Upper lobe of left lung (tissue), 6 donors: ENCODE measurements at places on chromosomes 5 and 9.
A peak's percentile ranks its signal among the peaks of the same experiment; 100 is the strongest.

GRCh38 chr9:6897207-6897822, 139.5 kb downstream of the KDM4C start:
- no peak for DNase-seq

- no peak for DNase-seq
These were observed 7.3 kb downstream of the AP3B1 start for GRCh38 chr5:78287169-78287568.

DNA sequence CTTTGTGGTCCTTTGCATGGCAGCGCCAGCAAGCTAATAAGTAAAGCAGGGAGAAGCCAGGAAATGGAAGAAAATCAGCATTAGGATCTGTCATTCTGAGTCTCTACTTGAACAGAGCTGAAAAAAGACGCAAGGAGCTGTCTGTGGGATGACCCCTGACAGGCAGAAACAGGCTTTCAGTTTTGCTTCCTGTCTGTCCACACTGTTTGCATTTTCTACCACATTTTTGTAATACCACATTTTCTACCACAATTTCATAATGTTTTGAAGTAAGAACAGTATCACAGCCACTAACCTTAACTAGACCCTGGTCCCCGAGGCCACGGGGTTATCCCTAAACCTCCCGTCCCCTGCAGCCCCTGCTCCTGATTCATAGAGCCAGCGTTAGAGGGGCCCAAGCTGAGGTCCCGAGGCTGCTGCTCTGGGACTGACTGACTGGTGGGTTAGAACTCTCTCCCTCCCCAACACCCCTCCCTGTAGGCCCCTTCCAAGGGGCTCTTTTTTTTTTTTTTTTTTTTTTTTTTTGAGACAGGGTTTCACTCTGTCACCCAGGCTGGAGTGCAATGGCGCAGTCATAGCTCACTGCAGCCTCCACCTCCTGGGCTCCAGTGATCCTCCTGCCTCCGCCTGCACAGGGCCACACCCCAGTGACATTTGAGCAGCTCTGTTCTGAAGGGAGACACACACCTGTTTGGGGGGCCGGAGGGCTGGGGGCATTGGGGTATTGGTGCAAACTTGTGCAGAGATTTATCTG, 4.0 kb upstream of the CLIC3 start:
- DNase-seq, result no peak

GRCh38 chr9:104750185-104750767, 2.8 kb downstream of the NIPSNAP3A start:
- DNase-seq, result no peak

- DNase-seq, result no peak
These were observed 56.9 kb upstream of the RASEF start for GRCh38 chr9:83119873-83120272.

DNA sequence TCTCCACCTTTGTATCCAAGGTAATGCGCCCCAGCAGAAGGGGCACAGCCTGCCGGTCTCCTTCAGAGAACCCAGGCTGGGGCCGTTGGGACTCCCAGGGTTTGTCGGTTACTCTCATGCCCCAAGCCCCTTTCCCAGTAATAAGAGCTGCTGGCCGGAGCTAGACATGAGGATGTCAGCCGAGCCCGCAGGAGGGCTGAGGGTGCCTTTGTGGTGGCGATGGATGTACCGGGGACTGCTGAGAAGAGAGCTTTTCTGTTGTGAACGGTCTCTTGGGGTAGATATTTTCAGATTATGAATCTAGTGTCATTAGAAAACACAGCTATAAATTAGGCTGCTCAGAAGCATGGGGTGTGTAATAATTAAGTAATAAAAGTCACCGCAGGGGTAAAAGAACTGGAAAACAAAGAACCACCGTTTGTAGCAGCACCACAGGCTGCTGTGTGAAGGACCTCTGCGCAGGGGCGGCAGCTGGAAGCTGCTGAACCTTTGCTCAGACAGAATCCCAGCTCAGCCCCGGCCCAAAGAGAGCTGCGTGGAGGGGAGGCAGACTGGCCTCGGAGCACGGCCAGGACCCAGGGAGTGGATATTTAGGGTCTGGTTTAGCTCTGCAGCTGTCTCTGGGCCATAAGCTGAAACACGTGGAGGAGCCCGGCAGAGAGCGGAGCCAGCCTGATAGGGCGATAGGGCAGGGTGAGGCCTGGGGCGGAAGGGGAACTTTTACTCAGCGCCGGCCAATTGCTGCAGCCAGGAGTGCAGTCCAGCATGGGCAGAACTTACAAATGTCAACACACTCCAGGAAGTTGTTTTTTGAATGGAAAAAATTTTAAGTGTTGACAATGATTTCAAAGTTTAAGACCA, 50.5 kb upstream of the BARHL1 start:
- DNase-seq, result no peak

GRCh38 chr5:436641-436975, 6.4 kb upstream of the EXOC3 start:
- no peak for DNase-seq

DNA sequence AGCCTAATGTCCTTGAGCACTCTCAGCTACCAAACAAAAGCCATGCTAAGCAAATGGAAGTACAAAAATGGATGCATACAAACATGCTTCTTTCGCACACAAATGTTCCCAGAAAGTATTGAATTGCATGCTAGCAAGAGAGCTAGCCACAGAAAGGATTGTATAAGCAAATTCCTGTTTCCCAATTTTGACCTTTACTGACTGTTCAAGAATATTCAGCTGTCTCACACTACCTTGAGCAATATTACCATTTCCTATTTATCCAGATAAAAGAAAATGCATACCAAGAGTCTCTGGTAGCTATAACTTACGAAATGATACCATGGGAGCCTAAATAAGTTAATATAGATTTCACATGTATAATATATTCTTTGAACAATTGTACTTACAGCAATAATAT, 264.6 kb downstream of the TMEM167A start:
- DNase-seq, result no peak

DNA sequence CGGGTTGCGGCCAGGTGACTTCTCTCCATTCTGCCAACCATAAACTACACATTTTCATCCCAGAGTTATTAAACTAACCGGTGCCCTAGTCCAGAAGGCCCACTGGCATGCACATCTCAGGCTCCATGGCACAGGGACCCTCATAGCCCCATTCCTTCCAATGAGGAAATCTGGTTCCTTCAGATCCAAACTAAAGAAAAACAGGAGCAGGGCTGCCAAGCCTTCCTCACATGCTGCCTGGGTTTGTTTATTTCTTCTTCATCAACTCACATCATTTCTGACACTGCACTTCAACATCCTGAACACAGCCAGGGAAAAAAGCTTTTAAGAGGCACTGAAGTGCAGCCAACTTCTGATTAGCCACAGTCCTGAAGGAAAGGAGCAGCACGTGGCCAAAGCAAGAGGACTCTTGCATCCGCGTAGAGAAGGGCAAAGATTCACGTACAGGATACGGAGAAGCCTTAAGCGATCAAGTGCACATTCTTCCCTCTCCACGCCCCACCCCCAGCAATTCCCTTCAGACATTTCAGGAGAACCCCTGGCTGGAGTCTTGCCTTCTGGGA, 22.5 kb downstream of the LHFPL2 start:
- no peak for DNase-seq

DNA sequence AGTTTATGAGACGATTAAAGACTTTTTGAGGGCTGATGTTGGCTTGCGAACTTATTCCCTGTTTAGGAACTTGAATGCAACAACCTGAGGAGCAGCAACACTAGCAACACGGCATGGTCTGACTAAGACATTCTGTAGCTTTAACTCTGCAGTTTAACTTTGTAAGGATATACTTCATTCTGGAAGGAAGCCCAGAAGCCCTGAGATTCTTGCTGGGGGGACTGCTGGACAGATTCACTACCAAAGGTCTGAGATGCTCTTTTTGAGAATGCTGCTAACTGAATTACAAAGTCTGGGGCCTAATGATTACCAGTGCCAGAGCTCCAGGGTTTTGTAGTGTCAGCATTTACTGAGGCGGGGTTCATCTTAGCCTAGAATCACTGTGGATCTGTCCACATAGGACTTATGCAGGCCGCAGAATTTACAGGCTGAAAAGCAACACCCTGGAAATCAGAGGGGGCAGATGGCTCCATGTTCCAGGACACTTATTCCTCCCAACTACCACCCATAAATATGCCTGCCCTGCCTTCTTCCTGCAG, 537.1 kb upstream of the CDH18 start:
- DNase-seq, result no peak

DNA sequence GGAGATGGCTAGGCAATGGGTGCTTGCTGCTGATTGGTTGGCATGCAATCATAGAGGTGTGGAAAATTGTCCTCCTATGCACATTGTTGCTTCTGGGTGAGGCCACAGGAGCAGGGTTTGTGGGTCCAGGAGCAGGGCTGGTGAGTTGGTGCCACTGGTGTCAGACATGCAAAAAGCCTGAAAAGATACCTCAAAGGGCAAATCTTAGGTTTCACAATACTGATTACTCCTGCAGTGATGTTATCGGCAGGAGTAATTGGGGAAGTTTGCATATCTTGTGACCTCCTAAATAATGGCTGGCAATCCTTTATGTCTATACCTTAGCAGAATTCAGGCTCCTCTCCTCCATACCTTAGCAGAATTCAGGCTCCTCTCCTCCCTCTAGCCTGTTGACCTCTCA, 25.2 kb downstream of the SLC25A48 start:
- DNase-seq, result no peak

GRCh38 chr9:6410633-6411032, 2.4 kb upstream of the UHRF2 start:
- no peak for DNase-seq

- peak; percentile 73 for DNase-seq
These were observed 9.8 kb downstream of the RACK1 start for GRCh38 chr5:181233801-181234454.

DNA sequence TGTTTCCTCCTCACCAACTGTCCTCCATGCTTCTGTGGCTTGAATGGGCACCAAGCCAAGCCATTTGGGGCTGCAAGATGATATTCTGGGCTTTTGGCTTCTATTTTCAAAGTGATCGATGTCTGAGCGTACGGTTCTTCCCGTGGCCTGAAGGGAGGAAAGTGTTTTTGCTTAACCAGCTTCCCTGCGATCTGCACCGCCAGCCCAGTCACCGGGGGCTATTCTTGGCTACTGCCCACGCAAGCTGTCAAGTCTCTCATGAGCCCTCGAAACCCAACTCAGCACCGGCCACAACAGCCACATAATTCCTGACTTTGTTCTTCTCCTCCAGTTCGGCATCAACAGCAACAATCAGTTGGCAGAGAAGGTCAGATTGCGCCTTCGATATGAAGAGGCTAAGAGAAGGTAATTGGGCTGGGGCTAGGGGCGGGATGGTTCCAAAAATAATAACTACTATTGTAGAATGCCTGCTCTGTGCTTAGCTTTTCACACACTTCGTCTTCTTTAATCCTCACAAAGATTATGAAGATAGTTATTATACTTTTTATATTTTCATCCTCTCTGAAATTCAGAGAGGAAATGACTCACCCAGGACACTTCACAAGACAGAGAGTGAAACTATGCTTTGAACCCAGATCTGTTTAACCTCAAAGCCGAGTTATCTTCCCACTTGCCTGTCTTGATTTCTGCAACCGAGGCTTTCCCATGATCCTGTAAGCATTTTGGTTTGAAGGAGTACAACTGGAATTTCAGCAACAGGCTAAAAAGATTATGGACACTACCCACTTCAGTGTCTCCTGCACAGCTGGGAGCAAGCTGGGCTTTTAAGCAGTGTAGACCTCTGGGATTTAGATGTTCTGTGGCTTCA, 76.4 kb upstream of the RARS1 start:
- DNase-seq, result no peak

DNA sequence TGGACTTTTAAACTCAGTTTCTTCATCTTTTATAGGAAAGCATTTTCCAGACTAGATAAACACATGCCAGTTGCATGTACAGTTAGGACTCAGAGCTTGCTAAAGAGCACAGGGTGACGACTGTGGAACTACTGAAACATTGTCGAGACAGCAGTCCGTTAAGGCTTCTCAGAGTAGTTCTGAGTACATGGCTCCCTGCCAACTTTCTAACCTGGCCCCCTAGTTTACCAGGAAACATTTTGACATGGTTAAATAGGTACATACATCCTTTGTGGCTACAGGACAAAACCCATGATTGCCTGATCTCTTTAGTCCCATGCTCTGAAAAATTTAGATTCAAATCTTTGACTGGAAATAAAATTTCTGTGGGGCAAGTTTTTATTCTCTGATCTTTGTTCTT, 129.7 kb downstream of the SLF1 start:
- DNase-seq, result no peak
